Fibroblast of skin of abdomen (primary cell): ENCODE measurements at places on chromosomes 7 and 10.
A peak's percentile ranks its signal among the peaks of the same experiment; 100 is the strongest.

- DNase-seq = no peak
Measured at GRCh38 chr7:127677433-127678230, 25.6 kb downstream of the SND1 start.

- DNase-seq = peak; percentile 91
Measured at GRCh38 chr7:149873074-149873969, at the start of gene ATP6V0E2. Gene ATP6V0E2, plus strand, starts transcription at chr7:149873969. Its CDS starts 97 bp downstream, at chr7:149874066.

- no peak for DNase-seq
Measured at GRCh38 chr7:36289833-36290661, 99.6 kb upstream of the ANLN start.

- DNase-seq = peak; percentile 100
Measured at GRCh38 chr7:106717955-106718871, 57.3 kb upstream of the CCDC71L start.

- DNase-seq = no peak
Measured at GRCh38 chr7:154484406-154484805, 432.2 kb downstream of the DPP6 start.

GRCh38 chr10:131973160-131973951 lies 8.4 kb downstream of the BNIP3 start:
- no peak for DNase-seq

- no peak for DNase-seq
Measured at GRCh38 chr7:106327538-106328481, 43.0 kb upstream of the NAMPT start.

DNA sequence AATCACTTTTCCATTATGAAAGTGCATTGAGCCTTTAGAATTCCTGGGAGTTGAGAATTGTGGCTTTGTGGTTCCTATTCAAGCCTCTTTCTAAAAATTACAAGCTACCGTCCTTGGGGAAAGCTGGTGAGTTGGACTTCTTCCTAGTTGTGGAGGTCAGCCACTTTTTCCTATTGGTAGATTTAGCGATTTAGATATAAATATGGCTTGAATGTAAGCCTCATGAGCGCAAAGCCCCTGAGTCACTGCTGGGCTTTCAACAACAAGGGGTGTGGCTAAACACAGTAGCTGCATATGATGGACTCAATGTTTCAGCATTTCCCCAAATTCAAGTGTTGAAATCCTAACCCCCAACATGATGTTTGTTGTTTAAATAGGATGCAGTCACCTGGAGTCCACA lies 150.0 kb upstream of the IGFBP3 start:
- DNase-seq = peak; percentile 82

- no peak for DNase-seq
Measured at GRCh38 chr7:77420438-77420837, 4.3 kb upstream of the GSAP start.
